NCI-H1694 treated with DMSO at 0.1 percent for 48 hours (cell line): ENCODE measurements at places on chromosomes 7 and 10.

DNA sequence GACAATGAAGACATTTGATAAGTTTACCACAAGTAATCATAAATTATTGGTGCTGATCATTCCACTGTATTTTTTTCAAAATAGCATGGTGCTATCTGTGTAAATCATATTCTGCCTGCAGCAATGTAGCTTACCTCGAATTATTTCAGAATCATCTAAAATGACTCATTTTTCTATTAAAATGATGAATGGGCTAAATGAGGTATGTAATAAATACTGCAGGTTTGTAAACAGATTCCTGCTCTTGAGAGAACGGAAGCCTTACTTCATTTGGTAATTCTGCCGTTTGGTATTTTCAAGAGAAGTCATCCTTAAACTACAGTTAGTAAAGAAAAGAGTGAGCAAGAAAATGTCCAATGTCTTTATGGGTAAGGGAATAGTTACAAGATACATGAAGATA lies 115.9 kb downstream of the CHCHD3 start:
- DNase-seq = no peak

GRCh38 chr10:131812736-131813604 lies 87.8 kb upstream of the PPP2R2D start:
- DNase-seq = no peak

- DNase-seq = no peak
These were observed 36.7 kb downstream of the PFKFB3 start for GRCh38 chr10:6239213-6239991.

DNA sequence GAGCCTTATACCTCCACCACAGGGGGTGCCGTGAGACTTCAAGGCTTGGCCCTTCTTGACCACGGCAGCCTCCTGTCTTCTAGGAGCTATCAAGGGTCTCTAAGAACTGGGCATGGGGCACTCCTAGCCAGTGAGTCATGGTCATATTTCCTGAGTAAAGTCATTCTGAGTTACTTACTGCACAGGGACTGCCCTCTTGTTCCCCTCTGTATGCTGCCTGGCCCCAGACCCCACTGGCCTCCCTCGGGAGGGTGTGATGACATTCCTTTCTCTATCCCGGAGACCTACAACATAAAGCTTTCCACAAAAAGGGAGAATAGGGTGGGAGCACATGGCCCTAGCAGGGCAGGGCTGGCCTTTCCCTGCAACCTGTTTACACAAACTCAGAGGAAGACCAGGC lies 21.4 kb downstream of the DPCD start:
- DNase-seq = no peak

- no peak for DNase-seq
These were observed 4.2 kb downstream of the PMPCB start for GRCh38 chr7:103301441-103301840.

GRCh38 chr10:55628260-55628701 lies 732.8 kb downstream of the ZWINT start:
- DNase-seq = no peak

DNA sequence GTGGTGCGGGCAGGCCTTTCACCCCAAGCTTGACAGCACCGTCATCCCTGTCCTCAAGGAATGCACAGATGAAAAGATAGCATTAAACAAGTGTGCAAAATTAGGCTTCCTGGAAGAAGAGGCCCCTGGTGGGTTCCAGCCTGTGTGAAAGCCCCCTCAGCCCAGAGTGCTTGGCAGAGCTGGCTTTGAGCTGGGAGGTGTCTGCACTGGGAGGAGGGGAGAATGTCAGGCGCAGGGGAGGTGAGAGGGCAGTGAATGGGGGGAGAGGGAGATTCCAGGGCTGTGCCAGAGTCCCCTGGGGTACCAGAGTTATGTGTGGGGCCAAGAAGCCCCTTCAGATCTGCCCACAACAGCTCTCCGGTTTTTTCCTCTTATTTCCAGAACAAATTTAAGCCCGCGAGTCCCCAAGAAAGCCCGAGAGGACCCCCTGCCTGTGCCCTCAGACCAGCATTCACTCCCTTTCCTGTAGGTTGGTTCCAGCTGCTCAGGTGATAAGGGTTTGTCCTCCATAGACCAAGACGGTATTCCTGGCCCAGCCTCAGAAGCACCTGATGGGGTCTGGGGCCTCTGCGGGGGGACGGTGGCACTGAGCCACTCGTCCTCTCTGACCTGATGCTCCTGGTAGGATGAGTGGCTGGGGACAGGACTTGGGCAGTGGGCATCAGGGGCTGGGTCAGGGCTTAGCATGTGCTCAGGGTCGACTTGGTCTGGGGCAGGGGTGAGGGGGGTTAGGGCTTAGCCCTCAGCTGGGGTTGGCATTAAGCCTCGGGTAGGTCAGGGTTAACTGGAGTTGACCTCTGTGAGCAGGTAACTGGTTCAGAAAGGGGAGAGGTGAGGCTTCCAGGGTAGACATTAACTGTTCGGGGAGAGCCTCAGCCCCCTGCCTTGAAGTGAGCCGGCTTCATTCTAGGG lies 43.4 kb downstream of the ADCYAP1R1 start:
- DNase-seq = no peak

DNA sequence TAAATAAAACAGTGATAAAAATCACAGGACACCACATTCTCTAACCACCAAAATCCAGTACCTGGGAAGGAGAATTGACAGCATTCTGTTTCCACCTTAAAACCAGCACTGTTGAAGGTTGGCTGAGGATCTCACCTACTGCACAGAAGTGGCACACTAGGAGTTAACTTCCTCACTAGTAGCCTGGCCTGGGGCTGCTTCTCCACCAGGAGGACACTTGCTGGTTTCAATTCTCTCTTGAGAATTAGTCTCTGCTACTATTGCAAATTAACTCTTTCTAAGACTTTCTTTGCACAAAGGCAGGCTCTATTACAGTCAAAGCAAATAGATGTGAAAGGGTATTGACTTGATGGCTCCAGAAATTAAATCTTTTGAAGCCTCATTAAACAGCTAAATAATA lies 2.3 kb upstream of the CTTNBP2 start:
- no peak for DNase-seq

GRCh38 chr7:29237489-29237888 lies 42.9 kb downstream of the CHN2 start:
- no peak for DNase-seq

GRCh38 chr10:24438800-24439199 lies 229.9 kb downstream of the KIAA1217 start:
- no peak for DNase-seq

- no peak for DNase-seq
These were observed 142.9 kb upstream of the ITGB1 start for GRCh38 chr10:33100781-33101391.
